Chondrocyte (in vitro differentiated cells): ENCODE measurements at places on chromosomes 13 and 19. TPM values are rescaled to one million over a fixed set of nuclear protein-coding genes. Genes with fewer than 3 reads are reported as not detected.

ZFP28 gene
- total RNA-seq: 4.8 to 8.7 TPM (median 5.9 TPM) in 3 replicates

SIGLEC14 gene
- total RNA-seq: not detected in 3 replicates

POSTN gene
- 5,433 to 6,725 TPM (median 6,602 TPM) in 3 replicates for total RNA-seq

ZNF835 gene
- total RNA-seq: not detected in 3 replicates

METTL21C gene
- not detected in 3 replicates for total RNA-seq

CYP2B6 gene
- total RNA-seq: not detected in 3 replicates

SLC5A5 gene
- total RNA-seq: not detected in 3 replicates

HIF3A gene
- 78.3 to 113 TPM (median 88.1 TPM) in 3 replicates for total RNA-seq

C1QTNF9 gene
- total RNA-seq: not detected in 3 replicates

ERFL gene
- 0.27 to 0.44 TPM (median 0.35 TPM) in 3 replicates for total RNA-seq

USHBP1 gene
- not detected in 3 replicates for total RNA-seq

NLRP4 gene
- not detected in 3 replicates for total RNA-seq

CEACAM3 gene
- total RNA-seq: not detected in 3 replicates

KLF2 gene
- total RNA-seq: 44.7 to 50.9 TPM (median 49.4 TPM) in 3 replicates

ZNF534 gene
- not detected in 3 replicates for total RNA-seq
